ENCODE measurements at places on chromosomes 16 and 17. TPM values are rescaled to one million over a fixed set of nuclear protein-coding genes. Genes with fewer than 3 reads are reported as not detected.

GRCh38 chr16:678209-678857 is 1.9 kb upstream of the STUB1 start:
- H3K27ac ChIP-seq: peak overlapping the region; percentile 96
- no peaks in the 10 kb centered on the region for H3K27me3 ChIP-seq
- H3K4me3 ChIP-seq: no peak overlapping the region
- peaks cover 8% of the 10 kb centered on the region for H3K4me1 ChIP-seq
- H3K36me3 ChIP-seq: peaks cover 13% of the 10 kb centered on the region

- no peak overlapping the region for H3K4me3 ChIP-seq
- DNase-seq: no peak
- no peak overlapping the region for H3K27ac ChIP-seq
- H3K27me3 ChIP-seq: no peaks in the 10 kb centered on the region
These were observed 18.1 kb upstream of the ABCA9 start for GRCh38 chr17:69078864-69079263.

GRCh38 chr17:82316651-82317393 is 586 bp downstream of the CD7 start:
- H3K27ac ChIP-seq: no peak overlapping the region
- no peaks in the 10 kb centered on the region for H3K36me3 ChIP-seq
- DNase-seq: no peak
- peaks cover 11% of the 10 kb centered on the region for H3K27me3 ChIP-seq
- peaks cover 14% of the 10 kb centered on the region for H3K4me1 ChIP-seq

DNA sequence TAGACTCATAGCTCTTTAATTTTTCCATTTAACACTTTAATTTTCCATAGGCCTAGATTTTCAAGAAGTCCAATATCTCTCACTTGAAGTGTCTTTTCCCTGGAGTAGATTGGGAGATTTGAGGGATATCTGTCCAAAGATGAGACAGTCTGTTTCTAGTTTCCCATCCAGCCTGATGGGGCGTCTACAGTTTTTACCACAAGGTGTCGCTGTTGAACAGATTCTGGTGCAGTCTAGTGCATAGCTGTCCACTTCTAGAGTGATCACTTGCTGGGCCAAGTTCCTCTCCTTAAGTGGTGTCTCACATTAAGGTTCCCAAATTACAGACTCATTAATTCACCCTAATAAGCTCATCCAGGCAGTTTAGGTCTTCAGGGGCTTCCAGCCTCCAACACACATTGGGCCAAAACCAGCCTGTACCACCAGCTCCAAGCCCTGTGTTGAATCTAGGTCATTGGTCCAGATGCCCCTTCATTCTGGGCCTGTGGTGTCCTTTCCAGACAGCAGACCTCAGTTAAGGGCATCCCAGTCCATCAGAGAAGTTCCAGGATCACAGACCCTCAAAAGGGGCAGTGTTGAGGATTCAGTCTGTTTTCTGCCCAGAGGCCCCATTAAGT is 9.4 kb downstream of the SNX20 start:
- no peaks in the 10 kb centered on the region for H3K4me1 ChIP-seq
- no peak overlapping the region for H3K27ac ChIP-seq
- H3K4me3 ChIP-seq: no peak overlapping the region
- no peaks in the 10 kb centered on the region for H3K36me3 ChIP-seq
- DNase-seq: peak; percentile 62

DNA sequence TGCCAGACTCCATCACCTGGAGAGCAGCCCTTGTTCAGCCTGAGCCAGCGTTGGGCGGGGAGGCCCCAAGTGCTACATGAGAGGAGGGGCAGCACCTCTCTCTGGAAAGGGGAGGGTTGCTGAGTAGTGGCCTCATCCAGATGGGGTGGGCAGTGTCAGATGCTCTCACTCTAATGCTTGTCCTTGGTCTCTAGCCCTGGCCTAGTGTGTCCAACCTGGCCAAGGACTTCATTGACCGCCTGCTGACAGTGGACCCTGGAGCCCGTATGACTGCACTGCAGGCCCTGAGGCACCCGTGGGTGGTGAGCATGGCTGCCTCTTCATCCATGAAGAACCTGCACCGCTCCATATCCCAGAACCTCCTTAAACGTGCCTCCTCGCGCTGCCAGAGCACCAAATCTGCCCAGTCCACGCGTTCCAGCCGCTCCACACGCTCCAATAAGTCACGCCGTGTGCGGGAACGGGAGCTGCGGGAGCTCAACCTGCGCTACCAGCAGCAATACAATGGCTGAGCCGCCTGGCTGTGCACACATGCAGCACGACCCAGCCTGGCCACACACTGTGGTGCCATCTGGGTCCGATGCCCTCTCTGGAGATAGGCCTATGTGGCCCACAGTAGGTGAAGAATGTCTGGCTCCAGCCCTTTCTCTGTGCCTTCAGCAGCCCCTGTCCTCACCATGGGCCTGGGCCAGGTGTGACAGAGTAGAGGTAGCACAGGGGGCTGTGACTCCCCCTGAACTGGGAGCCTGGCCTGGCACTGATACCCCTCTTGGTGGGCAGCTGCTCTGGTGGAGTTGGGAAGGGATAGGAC is 4.3 kb downstream of the CTRL start:
- no peaks in the 10 kb centered on the region for H3K27me3 ChIP-seq
- peaks cover 46% of the 10 kb centered on the region for H3K36me3 ChIP-seq
- DNase-seq: no peak
- H3K4me1 ChIP-seq: peaks cover 12% of the 10 kb centered on the region
- no peak overlapping the region for H3K27ac ChIP-seq

DNA sequence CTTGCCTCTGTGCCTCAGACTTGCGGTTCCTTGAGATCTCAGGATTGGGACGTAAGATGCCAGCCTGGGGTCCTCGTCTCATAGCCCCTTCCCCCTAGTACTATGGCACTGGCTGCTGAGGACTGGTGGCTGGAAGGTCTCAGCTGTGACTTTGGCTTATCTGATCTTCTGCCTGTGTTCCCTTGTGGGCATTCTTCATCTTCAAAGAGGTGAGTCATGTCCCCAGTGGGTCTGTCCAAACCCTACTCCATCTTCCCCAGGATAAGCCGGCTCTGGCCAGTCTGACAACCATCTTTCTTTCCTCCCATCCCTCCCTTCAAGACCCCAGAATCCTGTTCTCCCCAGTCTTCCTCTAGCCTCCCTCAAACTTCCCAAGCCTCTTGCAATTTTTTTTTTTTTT is 3.6 kb downstream of the CD19 start:
- H3K4me1 ChIP-seq: no peaks in the 10 kb centered on the region
- H3K36me3 ChIP-seq: no peaks in the 10 kb centered on the region
- no peak overlapping the region for H3K27ac ChIP-seq
- H3K4me3 ChIP-seq: no peak overlapping the region

DNA sequence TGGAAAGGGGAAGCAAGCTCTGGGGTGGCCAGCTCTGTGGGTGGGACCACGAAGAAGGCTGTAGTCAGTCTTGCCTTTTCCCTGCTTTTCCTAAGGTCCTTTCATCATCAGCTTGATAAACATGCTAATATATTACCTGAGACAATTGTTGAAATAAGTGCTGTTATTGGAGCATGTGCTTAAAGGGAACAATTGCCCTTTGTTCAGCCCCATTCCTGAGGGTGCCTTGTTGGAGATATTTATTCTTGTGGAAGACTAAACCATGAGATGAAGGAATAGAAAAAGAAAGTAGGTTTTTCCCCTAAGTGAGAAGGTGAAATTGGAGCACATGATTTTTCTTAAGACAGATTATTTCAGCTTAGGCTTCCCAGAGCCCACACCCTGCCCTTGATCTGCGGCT is 7.8 kb downstream of the TMEM98 start:
- H3K4me3 ChIP-seq: no peak overlapping the region
- peaks cover 26% of the 10 kb centered on the region for H3K36me3 ChIP-seq
- no peaks in the 10 kb centered on the region for H3K27me3 ChIP-seq
- no peak overlapping the region for H3K27ac ChIP-seq
- no peaks in the 10 kb centered on the region for H3K4me1 ChIP-seq

DNA sequence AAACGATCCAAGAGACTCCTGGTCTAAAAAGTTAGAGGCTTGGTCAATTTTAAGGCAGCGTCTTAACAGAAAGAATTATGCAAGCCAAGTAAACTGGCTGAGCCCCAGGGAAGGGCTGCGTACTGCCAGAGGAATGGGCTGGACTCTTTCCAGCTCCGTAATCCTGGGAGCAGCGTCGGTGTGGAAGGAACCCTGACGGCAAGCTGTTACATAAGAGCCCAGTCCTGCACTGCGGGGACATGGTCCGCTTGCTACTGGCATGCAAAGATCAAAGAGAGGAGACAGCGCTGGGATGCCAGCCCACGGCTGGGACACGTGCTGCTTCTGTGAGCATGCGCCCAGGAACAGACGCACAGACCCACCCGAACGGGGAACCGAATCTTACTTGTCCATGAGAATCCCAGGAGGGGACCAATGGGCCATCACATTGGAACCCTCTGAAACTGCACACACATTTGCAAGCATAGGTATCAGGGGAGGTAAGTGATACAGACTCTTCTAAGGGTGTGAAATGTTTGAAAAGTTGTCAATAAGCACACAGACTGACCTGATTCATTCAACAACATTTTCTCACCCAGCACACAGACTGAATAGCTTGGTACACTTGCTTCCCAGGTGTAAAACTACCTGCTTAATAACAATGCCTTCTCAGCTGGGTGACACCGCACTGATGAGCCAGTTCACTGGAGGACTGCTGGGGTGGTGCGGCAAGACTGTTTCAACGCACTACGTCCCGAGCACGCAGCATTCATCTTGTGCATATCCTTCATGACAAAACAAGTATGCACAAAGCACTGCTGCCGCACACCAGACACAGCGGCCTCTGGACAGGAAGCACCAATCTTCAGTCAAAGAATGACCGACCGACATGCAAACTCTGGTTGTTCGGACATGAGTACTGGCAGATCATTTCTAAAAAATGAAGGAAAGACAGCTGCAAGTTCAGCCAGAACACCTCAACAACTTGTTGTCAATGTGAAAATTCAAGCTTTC is 94.9 kb downstream of the ANKRD11 start:
- H3K27me3 ChIP-seq: no peaks in the 10 kb centered on the region
- 0 out of 2 replicates have a peak overlapping the region, but pooled peaks have one; percentile 31 for H3K4me3 ChIP-seq
- peak; percentile 69 for DNase-seq

DNA sequence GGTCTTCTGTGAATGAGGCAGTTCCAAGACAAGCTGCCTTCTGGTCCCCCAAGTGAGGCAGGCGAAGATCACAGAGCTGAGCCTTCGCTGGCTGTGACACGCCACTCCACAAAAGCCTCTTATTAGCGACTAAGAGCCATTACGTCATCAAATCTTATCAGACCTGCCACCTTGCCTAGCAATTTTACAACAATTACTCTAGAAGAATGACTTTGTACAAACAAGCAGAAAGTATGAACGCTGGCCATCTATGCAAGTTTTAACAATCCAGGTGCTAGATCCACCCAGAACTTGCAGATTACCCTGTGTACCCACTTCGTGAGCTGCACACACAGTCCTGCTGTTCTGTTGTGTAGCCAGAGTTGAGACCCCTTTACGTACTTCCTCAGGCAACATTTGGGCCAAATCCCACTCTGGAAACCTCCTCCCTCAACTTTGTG is 3.8 kb upstream of the ICAM2 start:
- H3K4me3 ChIP-seq: no peak overlapping the region
- H3K27ac ChIP-seq: no peak overlapping the region
- H3K4me1 ChIP-seq: no peaks in the 10 kb centered on the region

DNA sequence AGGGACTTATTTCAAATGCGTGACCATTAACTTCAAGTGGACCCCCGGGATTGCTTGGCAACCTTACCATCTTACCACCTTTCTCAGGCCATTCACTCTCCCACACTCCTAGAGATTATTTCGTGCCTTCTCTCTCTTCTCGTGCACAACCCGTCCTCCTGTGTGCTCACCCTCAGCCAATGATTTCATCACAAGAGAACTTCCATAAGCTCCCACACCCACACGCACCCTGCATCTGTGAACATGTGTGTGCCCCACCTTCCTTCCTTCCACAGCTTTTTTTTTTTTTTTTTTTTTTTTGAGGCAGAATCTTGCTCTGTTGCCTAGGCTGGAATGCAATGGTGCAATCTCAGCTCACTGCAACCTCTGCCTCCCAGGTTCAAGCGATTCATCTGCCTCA is 27.4 kb upstream of the CDH3 start:
- H3K27ac ChIP-seq: no peak overlapping the region
- no peak overlapping the region for H3K4me3 ChIP-seq
- DNase-seq: no peak
- no peaks in the 10 kb centered on the region for H3K36me3 ChIP-seq

DNA sequence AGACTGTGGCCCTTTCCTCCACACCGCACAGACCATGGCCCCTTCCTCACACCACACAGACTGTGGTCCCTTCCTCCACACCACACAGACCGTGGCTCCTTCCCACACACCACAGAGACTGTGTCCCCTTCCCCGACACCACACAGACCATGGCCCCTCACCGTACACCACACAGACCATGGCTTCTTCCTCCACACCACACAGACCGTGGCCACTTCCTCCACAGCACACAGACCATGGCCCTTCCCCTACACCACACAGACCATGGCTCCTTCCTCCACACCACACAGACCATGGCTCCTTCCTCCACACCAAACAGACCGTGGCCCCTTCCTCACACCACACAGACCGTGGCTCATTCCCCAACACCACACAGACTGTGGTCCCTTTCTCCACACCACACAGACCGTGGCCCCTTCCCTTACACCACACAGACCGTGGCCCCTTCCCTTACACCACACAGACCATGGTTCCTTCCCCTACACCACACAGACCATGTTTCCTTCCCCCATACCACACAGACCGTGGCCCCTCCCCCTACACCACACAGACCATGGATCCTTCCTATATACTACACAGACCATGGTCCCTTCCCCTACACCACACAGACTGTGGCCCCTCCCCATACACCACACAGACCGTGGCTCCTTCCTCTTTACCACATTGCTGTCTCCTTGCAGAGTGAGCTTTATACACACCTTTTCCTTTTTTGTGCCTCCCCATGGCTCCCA is 297.5 kb upstream of the FOXF1 start:
- no peak overlapping the region for H3K27ac ChIP-seq
- H3K36me3 ChIP-seq: no peaks in the 10 kb centered on the region
- peaks cover 58% of the 10 kb centered on the region for H3K27me3 ChIP-seq
- no peaks in the 10 kb centered on the region for H3K4me1 ChIP-seq

- no peaks in the 10 kb centered on the region for H3K27me3 ChIP-seq
- peaks cover 20% of the 10 kb centered on the region for H3K4me1 ChIP-seq
- H3K4me3 ChIP-seq: peak overlapping the region; percentile 86
- H3K27ac ChIP-seq: peak overlapping the region; percentile 97
- no peak for DNase-seq
These were observed 708 bp upstream of the NFAT5 start for GRCh38 chr16:69564845-69565670.

- H3K4me3 ChIP-seq: peak overlapping the region; percentile 68
- peak; percentile 85 for DNase-seq
- H3K4me1 ChIP-seq: peaks cover 17% of the 10 kb centered on the region
- H3K27me3 ChIP-seq: no peaks in the 10 kb centered on the region
These were observed 1.1 kb upstream of the ZNF747 start for GRCh38 chr16:30535777-30536190.

IGF2BP1 gene
- polyA plus RNA-seq: 0.05 TPM

PKMYT1 gene
- 8.5 TPM for polyA plus RNA-seq

IRX3 gene
- polyA plus RNA-seq: 4.1 TPM

HBA1 gene
- not detected for polyA plus RNA-seq
